ENCODE measurements at places on chromosomes 3 and 15. TPM values are rescaled to one million over a fixed set of nuclear protein-coding genes. Genes with fewer than 3 reads are reported as not detected.
A peak's percentile ranks its signal among the peaks of the same experiment; 100 is the strongest.

- peak; percentile 93 for DNase-seq
- no peaks in the 10 kb centered on the region for H3K27me3 ChIP-seq
- H3K4me1 ChIP-seq = 0 out of 2 replicates have a peak, but pooled peaks cover 8% of the 10 kb centered on the region
- H3K4me3 ChIP-seq = no peak overlapping the region
Measured at GRCh38 chr3:45210308-45211041, 15.6 kb downstream of the TMEM158 start.

- H3K4me3 ChIP-seq = no peak overlapping the region
- peak; percentile 87 for DNase-seq
- H3K36me3 ChIP-seq = no peaks in the 10 kb centered on the region
- H3K27me3 ChIP-seq = no peaks in the 10 kb centered on the region
- peaks cover 17% of the 10 kb centered on the region for H3K4me1 ChIP-seq
Measured at GRCh38 chr3:54988838-54989630, 61.2 kb upstream of the LRTM1 start.

DNA sequence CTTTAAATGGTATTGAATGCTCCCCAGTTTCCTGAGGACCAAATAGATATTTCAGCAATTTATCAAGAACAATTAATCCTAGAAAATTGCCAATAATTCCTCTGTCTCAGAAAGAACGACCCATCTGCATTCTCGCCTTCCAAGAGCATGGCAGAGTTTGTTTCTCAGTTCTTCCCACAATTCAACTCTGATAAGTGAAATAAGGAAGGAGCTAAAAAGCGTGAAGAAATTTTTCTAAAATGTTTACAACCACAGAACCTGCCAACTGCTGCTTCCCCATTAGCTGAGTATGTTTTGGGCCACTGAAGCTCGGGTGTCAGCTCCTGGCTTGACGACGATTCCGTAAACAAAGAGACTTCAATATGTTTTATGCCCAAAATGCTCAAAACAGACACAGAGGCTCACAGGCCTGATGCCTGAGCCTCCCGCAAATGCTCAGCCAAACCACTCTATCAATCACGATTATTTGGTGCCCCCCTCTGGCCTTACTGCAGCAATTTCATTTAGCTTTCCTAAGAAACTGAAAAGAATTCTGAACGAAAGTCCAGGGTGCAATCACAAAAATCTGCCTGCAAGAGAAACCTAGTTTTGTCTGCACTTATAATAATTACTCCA, 259.2 kb upstream of the CCDC54 start:
- H3K27ac ChIP-seq = peak overlapping the region; percentile 47
- DNase-seq = peak; percentile 89
- no peaks in the 10 kb centered on the region for H3K36me3 ChIP-seq
- peaks cover 8% of the 10 kb centered on the region for H3K4me1 ChIP-seq
- no peaks in the 10 kb centered on the region for H3K27me3 ChIP-seq
- H3K4me3 ChIP-seq = no peak overlapping the region

GRCh38 chr15:34729056-34729455, 25.7 kb downstream of the GJD2 start:
- no peak overlapping the region for H3K27ac ChIP-seq
- no peak overlapping the region for H3K4me3 ChIP-seq

GRCh38 chr3:188660415-188660814, 506.5 kb downstream of the LPP start:
- no peak overlapping the region for H3K27ac ChIP-seq
- H3K4me1 ChIP-seq = 0 out of 2 replicates have a peak, but pooled peaks cover 3% of the 10 kb centered on the region
- no peak for DNase-seq

GRCh38 chr3:27133060-27133459, 236.1 kb downstream of the NEK10 start:
- H3K36me3 ChIP-seq = peaks cover 6% of the 10 kb centered on the region
- H3K27me3 ChIP-seq = no peaks in the 10 kb centered on the region
- no peak overlapping the region for H3K27ac ChIP-seq

DNA sequence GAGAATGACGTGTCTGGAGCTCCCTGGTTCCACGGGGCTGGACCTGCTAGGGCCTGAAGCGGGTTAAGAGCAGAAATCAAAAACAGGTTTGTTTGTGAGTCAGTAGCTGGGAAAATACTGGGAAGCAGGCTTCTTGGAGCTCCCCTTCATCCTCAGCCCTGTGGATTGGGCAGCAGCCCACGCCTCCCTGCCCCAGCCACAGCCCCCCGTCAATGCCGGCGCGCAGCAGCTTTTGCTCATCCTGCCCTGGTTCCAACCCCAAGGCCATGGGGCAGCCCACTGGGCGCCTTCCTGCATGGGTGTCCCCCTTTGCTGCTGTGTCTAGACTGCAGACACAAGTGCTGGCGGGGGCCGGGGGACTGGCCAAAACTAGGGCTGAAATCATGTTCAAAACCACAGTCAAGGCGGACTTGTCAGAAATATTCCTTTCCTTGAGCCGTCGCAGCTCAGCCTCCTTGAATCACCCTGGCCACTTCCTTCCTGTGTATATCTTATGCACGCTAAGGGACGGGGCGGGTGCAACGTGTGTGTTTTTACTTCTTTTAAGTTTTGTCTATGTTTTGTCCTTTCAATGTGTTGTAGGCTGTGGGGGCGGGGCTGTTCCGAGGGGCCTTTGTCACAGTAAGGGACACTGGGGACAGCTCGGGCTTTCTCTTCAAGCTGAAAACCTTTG, 108.1 kb downstream of the KLF13 start:
- peak overlapping the region; percentile 62 for H3K4me3 ChIP-seq
- H3K27me3 ChIP-seq = no peaks in the 10 kb centered on the region
- DNase-seq = peak; percentile 98
- H3K27ac ChIP-seq = peak overlapping the region; percentile 96
- H3K4me1 ChIP-seq = peaks cover 28% of the 10 kb centered on the region

DNA sequence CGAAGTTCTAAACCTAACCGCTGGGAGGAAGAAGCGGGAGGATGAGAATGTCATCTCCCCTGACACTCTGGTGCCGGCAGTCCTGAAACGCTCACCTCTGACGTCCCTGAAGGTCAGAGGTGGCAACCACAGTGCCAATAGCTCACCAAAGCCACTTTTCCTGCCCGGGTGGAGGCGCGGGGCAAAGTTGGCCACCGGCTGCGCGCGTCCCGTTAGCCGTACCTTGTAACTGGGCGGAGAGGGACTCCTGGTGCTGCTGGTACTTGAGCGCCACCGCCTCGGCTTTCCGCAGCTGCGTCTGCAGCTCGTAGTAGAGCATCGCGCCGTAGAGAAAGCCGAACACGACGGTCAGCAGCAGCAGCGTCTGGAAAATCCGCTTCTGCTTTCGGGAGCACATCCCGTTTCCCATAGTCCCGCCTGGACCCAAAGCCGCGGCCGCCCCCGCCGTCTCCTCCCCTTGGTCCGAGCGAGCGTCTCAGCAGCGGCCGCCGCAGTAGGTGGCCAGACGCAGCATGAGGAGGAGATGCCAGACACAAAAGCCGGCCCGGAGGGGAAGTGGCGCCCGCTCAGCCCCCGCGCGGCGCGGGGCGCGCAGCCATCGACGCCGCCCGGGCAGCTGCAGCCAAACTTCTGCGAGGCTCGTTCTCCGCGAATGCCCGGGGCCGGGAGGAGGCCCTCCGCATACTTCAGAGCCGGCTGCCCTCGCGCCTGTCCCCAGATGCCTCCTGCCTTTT, 680 bp downstream of the GOLIM4 start:
- peak; percentile 93 for DNase-seq
- H3K27me3 ChIP-seq = no peaks in the 10 kb centered on the region
- H3K4me3 ChIP-seq = peak overlapping the region; percentile 79
- H3K27ac ChIP-seq = peak overlapping the region; percentile 97

DNA sequence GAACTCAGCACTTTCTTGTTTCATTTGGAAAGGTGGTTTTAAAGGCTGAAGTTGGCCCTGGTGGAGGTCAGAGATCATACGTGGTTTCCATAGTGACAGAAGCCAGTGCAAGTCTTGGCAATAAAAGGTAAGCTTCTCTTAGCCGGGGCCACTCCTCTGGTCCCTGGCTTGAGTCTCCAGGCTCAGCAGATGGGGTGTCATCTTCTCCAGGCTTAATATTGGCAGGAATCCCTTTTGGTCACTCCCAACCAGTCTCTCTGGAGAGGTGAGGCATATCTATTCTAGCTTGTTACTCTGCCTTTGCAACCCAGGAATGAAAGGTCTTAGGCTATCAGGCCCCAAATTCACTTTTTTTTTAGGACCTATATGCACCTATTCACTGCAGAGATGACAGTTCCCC, 4.8 kb downstream of the CYP19A1 start:
- no peaks in the 10 kb centered on the region for H3K36me3 ChIP-seq
- peaks cover 4% of the 10 kb centered on the region for H3K4me1 ChIP-seq
- no peak for DNase-seq
- H3K27me3 ChIP-seq = no peaks in the 10 kb centered on the region

DNA sequence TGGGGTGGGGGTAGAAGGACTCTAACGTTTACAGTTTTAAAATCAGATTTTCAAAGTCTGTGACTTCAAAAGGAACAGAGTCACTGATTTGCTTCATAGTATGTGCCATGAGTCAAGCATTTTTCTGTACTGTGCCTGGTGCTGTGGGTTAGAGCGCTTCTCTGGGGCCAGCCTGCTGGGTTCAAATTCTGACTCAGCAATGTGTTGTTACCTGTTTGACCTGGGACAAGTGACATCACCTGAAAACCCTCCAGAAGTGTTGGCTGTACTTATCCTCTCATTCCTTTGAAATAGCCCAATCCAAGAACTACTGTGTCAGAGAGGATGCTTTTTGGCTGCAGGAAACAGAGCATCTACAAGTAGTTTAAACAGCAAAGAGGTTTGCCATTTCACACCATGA, 101.7 kb downstream of the LSM3 start:
- 0 out of 2 replicates have a peak, but pooled peaks cover 7% of the 10 kb centered on the region for H3K27me3 ChIP-seq
- peak; percentile 32 for DNase-seq
- no peak overlapping the region for H3K4me3 ChIP-seq
- H3K36me3 ChIP-seq = no peaks in the 10 kb centered on the region

- H3K4me1 ChIP-seq = no peaks in the 10 kb centered on the region
- DNase-seq = no peak
- H3K27ac ChIP-seq = no peak overlapping the region
- no peaks in the 10 kb centered on the region for H3K36me3 ChIP-seq
Measured at GRCh38 chr3:96209699-96210098, 604.7 kb upstream of the EPHA6 start.

GRCh38 chr3:33334364-33334763, 57.1 kb downstream of the FBXL2 start:
- no peak overlapping the region for H3K4me3 ChIP-seq
- no peak for DNase-seq
- H3K4me1 ChIP-seq = peaks cover 8% of the 10 kb centered on the region
- H3K27me3 ChIP-seq = no peaks in the 10 kb centered on the region

DNA sequence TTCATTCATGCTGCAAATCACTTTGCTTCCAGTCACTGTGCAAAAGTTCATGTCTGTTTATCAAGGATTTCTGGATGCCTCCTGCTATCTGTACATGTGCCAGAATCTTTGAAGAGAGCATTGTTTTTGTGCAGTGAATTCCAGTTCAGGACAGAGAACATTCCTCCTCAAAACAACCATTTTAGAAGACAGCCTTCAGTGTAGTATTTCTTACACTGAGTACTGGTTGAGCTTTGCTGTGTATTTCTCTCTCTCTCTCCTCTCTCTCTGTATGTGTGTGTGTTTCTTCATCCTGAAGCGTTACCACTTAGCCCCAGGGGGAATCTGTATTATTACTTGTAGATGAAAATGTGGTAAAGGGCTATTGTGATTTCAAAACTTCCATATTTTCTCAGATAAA, 123.8 kb upstream of the CHL1 start:
- H3K27me3 ChIP-seq = no peaks in the 10 kb centered on the region
- no peaks in the 10 kb centered on the region for H3K4me1 ChIP-seq
- H3K36me3 ChIP-seq = no peaks in the 10 kb centered on the region
- DNase-seq = no peak
- no peak overlapping the region for H3K27ac ChIP-seq

GRCh38 chr3:126053513-126053912, 30.4 kb downstream of the SLC41A3 start:
- peak; percentile 30 for DNase-seq
- H3K36me3 ChIP-seq = no peaks in the 10 kb centered on the region
- no peaks in the 10 kb centered on the region for H3K27me3 ChIP-seq

DNA sequence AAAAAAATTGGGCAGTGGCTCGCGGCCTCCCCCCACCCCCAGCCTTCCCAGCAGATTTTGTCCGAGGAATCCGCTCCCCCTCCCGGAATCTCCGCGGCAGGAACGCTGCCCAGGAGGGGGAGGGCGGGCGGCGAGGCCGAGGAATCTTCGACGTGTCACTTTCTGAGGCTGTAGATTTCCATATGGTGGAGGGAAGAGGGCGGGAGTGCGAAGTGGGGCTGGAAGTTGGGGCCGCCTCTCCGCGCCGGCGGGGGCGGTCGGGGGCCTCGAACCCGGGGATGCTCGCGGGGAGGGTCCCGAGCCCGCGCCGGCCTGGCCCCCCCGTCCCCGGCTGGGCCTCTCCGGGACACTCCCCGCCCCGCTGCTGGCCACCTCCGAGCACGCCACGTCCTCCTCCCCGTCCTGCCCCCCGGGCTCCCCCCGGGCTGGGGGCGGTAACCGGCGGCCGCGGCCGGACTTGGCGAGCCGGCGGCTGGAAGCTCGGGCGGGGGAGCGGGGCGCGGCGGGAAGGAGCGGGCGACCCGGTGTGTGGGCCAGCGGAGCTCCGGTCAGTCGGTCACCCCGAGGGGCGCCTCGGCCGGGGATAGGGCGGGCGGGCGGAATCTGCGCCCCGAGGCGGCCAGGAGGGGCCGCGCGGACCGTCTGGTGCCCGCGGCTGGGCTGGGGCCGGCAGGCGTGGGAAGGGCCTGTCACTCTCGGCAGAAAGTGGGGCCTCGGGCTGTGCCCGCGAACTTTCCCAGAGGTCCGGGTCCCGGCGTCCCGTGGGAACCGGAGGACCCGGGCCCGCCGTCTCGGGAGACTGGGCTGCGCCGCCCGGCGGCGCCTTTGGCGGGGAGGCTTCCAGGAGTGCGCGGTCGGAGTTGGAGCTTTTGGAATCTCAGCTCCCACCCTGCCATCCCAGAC, 951 bp downstream of the FNDC3B start:
- H3K27ac ChIP-seq = peak overlapping the region; percentile 98
- DNase-seq = peak; percentile 91
- H3K4me3 ChIP-seq = peak overlapping the region; percentile 92
- no peaks in the 10 kb centered on the region for H3K27me3 ChIP-seq
- peaks cover 39% of the 10 kb centered on the region for H3K4me1 ChIP-seq

GRCh38 chr15:58167095-58167691, 29.0 kb downstream of the AQP9 start:
- no peaks in the 10 kb centered on the region for H3K36me3 ChIP-seq
- H3K4me1 ChIP-seq = no peaks in the 10 kb centered on the region

- no peak overlapping the region for H3K4me3 ChIP-seq
- H3K4me1 ChIP-seq = peaks cover 21% of the 10 kb centered on the region
- H3K27me3 ChIP-seq = no peaks in the 10 kb centered on the region
- peak; percentile 22 for DNase-seq
- no peak overlapping the region for H3K27ac ChIP-seq
- no peaks in the 10 kb centered on the region for H3K36me3 ChIP-seq
Measured at GRCh38 chr3:134059671-134060560, 30.2 kb upstream of the SLCO2A1 start.

OXTR gene
- total RNA-seq = 269 TPM

SNURF gene
- not detected for total RNA-seq

GOLGA6B gene
- not detected for total RNA-seq

LRRC31 gene
- total RNA-seq = not detected

PLSCR5 gene
- not detected for total RNA-seq

NME9 gene
- not detected for total RNA-seq

ADIPOQ gene
- not detected for total RNA-seq

GHSR gene
- total RNA-seq = not detected

FOXL2 gene
- 3.7 TPM for total RNA-seq

TRIM42 gene
- total RNA-seq = not detected

WWTR1 gene
- total RNA-seq = 53.3 TPM

NISCH gene
- 53.7 TPM for total RNA-seq

BUB1B gene
- 23.4 TPM for total RNA-seq

PLCH1 gene
- total RNA-seq = under 0.01 TPM

SOX2 gene
- total RNA-seq = not detected

SLC6A20 gene
- total RNA-seq = not detected

ALPK3 gene
- total RNA-seq = 0.13 TPM

RTP4 gene
- total RNA-seq = 1.9 TPM

TMEM266 gene
- total RNA-seq = 0.38 TPM

CASR gene
- not detected for total RNA-seq
